Subcutaneous preadipocyte (primary cell): ENCODE measurements at places on chromosomes 5 and 9. TPM values are rescaled to one million over a fixed set of nuclear protein-coding genes. Genes with fewer than 3 reads are reported as not detected.

SPINK13 gene
- total RNA-seq, result not detected in 2 replicates

COL27A1 gene
- total RNA-seq, result 3.3 and 5.9 TPM in 2 replicates

IL3 gene
- not detected in 2 replicates for total RNA-seq

DMAC1 gene
- total RNA-seq, result 8.6 and 9.9 TPM in 2 replicates

TMEM8B gene
- total RNA-seq, result 1.6 and 2.2 TPM in 2 replicates

PLPP1 gene
- total RNA-seq, result 44.8 and 51.0 TPM in 2 replicates
